ENCODE measurements at places on chromosomes 6 and 20.

DNA sequence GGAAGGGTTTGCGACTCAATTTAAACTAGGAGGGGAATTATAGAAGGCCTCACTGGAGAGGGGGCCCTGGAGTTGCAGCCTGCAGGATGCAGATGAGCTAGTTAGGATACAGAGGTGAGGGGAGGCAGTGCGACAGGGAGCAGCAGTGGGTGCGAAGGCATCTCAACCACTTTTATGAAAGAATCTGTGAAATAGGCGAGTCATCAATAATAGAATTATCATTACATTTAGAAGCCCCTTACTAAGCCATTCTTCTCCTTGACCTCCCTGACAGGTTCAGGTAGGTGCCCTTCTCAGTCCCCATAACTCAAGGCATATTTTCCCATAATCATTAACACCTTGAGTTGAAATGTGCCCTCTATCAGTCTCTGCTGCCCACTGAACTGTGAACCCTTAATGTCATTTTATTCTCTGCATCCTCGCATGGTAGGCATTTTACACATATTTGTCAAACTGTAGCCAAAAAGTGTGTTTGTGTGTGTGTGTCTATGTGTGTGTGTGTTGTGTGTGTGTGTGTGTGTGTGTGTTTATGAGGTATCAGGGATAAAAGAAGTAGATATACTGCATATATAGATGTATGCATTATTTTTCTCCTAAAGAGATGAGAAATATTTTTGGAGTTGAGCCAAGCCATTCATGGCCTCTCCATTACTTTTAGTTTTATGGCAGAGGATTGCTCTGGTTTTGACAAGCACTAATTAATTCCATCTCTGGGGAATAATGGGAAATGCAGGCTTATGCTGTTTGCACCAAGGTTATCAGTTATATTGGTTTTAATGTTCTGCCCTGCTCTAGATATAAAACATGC is 898.8 kb downstream of the KIF16B start:
- DNase-seq: no peak

- no peak for DNase-seq
These were observed 16.9 kb downstream of the LRRC1 start for GRCh38 chr6:53811746-53812145.

DNA sequence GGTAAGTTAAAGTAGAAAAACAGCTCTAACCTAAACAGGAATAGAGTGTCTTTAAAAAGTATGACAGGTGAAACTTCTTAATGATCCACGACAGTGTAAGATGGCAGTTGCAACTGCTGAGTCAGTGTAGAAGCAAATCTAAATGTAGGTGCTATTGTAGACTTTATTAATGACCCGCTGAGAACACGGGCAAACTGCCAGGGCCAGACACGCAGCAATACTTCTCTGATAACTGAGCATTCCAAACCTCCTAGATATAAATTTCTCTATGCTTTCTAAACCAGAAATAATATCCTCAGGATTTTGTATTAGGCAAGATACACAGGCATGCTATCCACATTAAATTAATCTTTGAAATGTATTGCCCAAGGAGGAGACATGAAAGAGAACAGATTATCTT is 1076.4 kb downstream of the HACE1 start:
- no peak for DNase-seq

DNA sequence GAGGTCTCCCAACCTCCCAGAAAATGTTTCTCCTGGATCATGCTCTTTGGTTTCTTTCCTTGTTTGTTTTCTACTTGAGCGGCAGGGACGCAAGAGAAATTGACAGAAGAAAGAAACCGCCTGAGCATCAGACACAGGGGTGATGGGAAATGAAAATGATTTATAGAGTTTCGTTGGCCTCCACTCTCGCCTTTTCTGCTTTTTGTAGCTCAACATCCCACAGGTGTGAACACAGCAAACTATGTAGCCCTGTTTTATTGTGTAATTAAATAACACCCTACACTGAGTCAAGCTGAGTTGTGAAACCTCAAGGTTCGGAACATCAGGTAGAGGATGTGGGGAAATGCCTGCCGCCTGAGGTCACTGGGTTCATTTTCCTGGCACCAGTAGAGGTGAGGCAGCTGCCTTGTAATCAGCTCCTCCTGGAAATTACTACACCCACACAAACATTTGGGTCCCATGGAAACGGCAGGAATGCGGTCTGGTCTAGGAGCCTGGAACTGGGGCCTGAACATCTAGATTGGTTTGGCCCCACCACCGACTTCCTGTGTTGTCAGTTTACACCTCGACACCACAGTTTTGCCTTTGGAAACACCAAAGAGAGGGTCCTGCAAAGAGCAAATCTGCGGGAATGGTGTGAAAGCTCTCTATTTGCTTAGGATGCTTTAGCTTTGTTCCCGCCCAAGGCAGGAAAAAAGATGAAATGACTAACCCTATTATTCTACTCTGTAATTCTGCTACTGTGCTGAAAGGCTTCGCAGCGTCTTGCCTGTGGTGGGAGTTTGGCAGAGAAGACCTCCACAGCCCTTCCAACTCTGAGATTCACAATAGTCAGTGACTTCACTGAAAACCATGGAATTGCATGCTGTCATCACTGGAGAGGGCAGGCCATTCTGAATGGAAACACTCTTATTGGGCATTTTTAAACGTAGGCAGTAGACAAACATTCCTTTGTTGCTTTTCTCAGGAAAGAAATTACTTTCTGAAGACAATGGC is 53.0 kb downstream of the ADAT2 start:
- DNase-seq: no peak

- DNase-seq: no peak
These were observed 226.8 kb downstream of the C6orf118 start for GRCh38 chr6:165082636-165083035.

DNA sequence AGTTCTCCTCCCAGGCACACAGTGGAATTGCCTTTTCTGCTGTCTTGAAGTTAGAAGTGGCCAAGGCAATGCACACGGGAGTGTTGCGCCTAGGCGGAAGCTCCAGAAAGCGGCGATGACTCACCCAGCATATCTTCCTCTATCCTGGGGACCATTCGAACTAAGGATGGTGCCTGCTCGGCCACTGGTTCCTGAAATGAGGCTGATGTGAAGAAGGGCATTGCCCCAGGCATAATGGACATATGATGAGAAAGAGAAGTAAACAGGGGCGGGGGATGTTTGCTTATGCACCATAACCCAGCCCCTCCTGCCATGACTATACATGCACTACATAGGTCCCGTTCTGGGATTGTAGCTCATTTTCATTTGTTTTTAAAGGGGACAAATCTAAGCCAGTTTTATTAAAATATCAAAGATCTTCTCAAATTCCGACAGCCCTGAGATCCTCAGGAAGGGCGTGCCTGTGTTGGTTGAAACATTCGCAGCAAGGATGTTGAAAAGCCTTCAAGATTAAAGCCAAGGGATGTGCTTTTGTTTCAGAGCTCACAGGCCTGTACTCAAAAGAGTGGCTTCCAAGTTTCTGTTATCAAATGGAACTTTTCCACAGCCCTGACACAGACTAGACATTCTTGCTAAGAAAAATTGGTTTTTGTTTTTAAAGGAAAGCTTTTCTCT is 218.5 kb downstream of the LY86 start:
- no peak for DNase-seq

DNA sequence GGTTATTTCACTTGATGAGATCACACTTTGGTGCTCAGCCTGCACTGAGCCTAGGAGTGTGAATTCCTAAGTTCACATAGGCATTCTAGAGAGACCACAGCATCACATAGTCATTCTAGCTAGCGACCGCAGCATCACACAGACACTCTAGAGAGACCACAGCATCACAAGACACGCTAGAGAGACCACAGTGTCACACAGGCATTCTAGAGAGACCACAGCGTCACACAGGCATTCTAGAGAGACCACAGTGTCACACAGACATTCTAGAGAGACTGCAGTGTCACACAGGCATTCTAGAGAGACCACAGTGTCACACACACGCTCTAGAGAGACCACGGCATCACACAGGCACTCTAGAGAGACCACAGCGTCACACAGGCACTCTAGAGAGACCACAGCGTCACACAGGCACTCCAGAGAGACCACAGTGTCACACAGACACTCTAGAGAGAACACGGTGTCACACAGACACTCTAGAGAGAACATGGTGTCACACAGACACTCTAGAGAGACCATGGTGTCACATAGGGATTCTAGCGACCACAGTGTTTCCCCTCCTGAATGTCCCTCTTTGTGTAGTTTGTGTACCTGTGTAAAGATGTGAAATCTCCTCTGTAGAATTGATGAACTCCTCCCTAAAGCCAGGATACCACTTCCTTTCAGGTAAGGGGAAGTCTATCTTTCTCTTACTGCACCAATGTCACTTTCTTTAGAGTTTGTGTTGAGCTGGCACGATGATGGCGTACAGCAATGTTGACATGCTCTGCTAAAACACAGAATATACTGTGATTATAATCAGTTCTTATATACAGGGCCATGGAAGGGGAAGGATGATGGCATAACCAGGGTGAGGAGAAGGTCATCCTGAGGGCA is 169.4 kb downstream of the ZDHHC14 start:
- DNase-seq: no peak

DNA sequence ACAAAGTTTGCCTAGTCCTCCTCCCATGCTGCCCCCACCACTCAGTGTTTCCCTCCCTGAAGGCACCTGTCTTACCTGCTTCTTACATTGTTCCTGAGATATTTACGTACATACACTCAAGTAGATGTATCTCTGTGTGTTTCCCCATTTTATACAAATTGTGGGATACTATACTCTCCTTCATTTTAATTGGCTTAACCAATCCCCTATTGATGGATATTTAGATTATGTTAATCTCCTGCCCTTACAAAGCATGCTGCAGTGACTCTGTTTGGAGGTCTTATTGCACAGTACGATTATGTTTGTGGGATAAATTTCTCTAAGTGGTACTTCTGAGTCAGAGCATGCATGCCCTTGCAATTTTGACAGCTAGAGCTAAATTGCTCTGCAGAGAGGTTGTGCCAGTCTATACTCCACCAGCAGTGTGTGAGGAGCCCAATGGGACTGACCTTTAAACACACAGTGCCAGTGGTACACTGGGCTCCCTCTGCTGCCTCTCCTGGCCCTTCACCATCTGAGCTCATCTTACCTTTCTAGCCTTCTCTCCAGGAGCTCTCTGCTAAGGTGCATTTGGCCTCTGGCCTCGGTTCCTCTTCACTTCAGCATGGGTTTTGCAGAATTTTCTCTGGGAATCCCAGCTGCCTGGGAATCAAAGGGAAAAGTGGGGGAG is 57.4 kb downstream of the LYRM2 start:
- no peak for DNase-seq

DNA sequence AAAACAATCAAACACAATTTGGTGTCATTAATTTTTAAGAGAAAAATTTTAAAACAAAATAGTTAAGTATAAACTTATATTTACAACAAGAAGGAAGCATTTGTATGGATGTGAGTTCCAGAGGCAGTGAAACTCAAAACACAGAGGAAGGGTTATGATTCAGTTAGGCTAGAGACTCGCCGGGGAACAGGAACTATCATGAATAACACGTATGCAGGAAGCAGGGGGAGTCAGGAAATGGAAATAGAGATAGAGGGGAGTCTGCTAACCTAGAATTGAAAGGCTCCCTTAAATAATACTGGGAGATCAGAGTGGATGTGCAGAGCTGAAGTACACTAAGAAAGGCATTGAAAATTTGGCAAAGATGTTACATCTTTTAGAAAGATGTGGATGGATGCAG is 14.2 kb upstream of the HLA-DRB1 start:
- DNase-seq: no peak

DNA sequence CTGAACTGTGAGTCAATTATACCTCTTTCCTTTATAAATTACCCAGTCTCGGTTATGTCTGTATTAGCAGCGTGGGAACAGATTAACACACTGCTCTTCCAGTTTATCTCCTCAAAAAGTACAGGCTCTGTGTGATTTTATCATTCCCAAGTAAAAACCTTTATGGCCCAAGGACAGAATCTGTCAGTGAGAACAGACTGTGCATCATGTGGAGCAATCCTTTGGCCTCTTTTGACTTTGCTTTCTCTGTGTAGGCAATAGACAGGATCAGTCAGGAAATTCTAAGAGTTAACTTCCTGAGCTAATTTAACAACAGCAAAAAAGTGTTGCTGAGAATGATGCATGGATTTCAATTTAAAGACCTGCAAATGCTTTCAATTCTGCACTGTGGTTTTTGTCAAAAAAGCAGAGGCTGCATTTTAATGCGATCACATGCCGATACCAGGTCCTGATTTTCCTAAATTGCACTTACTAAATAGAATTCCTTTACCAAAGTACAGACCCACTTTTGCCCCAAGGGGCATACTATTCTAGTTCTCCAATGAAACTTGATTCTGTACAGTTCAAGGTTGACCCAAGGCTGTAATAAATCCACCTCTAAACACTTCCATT is 246.7 kb upstream of the MARCKS start:
- DNase-seq: no peak

- no peak for DNase-seq
These were observed 294.4 kb upstream of the PRDM1 start for GRCh38 chr6:105791583-105792318.

DNA sequence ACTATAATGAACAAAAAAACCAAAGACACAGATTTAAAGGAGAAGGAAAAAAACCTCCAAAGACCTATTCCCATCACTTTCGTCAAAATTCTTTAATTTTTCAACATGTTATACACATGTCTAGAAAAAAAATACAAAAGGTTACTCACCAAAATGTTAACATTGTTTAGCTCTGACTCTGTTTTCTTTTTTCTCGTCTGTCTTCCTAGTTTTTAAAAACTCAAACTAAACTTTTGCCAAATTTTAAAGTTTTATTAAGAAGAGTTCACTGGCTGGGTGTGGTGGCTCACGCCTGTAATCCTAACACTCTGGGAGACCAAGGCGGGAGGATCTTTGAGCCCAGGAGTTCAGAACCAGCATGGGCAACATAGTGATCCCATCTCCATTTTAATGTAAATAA is 10.8 kb downstream of the MCUR1 start:
- DNase-seq: no peak

DNA sequence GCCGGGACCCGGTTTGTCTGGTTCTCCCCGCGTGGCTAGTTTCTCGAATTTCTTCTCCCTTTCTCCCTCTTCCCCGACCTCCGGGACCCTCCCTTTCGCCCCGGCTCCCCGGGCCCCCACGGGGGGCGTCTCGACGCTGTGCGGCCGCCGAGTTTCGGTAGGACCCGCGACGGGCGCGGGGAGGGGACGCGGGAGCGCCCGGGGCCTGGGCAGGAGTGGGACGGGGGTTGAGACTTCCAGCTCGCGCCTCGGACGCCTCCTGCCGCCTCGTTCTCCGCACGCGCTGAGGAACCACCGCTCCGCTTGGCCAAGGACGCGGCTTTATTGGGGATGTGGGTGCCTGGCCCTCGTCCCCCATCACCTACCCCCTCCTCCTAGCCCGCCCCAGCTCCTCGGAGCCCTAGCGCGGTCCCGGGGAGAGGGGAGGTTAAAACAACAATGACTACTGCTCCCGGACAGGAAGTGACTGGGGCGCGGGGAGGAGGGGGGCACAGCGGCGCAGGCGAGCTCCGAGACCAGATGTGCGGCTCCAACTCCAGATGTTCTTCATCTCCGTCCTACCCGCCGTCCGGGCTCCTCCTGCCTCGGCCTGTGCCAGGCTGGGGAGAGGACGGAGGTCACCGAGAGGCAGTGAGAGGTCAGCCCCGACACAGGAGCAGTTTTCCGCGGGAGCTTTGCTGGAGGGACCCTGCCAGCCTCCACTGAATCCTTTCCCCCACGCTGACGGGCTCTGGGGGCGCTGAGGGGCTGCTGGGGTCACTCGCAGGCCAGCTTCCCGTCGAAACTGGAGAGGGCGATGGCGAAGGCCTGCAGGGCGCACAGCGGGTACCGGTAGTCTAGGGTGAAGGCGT is 917 bp upstream of the TEAD3 start:
- DNase-seq: peak; percentile 24
